ENCODE measurements at places on chromosomes 1 and 21.
A peak's percentile ranks its signal among the peaks of the same experiment; 100 is the strongest.

- no peak for DNase-seq
These were observed 1103.3 kb upstream of the B3GALT2 start for GRCh38 chr1:194289569-194290266.

DNA sequence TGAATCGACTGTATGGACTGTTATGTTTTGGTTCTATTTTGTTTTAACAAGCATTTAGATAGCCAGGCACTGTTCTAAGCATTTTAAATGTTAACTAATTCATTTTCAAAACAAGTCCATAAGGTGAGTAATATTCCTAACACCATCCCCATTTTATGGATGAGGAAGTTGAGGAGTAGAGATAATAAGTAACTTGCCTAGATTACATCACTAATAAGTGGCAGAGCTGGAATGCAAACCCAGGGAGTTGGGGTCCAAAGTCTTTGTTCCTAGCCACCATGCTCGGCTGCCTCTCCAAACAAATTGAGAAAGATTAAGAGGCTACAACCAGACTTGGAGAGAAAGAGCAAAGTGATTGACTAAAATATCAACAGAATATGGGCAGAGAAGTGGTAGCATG is 12.6 kb upstream of the LEPR start:
- no peak for DNase-seq

- DNase-seq = no peak
These were observed 20.0 kb downstream of the GLRX2 start for GRCh38 chr1:193085263-193085662.

- DNase-seq = no peak
These were observed 1.9 kb downstream of the MTFR1L start for GRCh38 chr1:25821630-25822091.

GRCh38 chr1:152486400-152487006 is 24.1 kb upstream of the LCE5A start:
- no peak for DNase-seq

DNA sequence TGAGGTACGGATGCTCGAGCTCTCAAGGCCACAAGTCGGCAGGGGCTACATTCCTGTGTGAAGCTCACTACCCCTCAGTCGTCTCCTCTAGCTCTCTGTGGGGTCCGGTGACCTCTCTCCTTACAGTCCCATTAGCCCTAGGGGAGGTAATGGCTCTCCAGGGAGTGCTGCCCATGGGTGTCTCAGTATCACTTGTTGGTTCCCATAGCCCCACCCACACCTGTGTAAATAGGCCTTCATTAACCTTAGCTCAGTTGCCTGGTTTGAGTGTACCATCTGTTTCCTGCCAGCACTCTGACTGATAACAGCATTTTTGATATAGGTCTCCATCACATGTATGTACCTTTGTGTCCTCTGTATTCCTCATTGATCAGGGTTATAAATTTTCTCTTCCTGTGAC is 133.2 kb upstream of the KCNJ15 start:
- DNase-seq = no peak

DNA sequence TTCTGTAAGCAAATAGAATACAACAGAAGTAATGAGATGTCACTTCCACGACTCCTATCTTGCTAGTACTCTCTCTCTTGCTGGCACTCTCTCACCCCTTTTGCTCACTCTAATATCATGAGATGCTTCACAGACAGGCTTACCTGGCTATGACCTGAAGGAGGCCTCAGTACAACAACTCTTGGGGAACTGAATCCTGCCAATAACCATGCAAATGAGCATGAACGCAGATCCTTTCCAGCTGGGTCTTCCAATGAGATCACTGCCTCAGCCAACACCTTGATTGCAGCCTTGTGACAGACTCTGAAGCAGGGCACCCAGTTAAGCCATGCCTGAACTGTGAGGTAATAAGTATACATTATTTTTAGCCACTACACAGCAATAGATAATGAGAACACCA is 53.1 kb upstream of the ADAR start:
- no peak for DNase-seq

DNA sequence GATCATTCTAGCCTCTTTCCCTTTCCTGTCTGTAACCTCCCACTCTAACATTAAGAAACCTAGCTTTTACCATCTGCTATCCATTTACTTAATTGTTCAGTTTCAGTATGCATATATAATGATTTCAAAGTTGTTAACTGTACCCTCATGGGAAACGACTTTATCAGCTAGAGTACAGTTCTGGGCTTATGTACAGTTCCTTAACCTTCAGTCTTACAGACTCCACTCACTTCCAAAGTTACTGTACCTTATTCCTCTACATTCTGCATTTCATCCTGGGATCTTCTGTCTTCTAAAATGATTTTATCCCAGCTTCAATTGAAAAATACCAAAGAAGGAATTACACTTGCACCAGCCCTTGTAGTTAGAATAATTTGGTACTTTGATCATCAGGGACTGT is 108.7 kb upstream of the KCNE2 start:
- DNase-seq = no peak

DNA sequence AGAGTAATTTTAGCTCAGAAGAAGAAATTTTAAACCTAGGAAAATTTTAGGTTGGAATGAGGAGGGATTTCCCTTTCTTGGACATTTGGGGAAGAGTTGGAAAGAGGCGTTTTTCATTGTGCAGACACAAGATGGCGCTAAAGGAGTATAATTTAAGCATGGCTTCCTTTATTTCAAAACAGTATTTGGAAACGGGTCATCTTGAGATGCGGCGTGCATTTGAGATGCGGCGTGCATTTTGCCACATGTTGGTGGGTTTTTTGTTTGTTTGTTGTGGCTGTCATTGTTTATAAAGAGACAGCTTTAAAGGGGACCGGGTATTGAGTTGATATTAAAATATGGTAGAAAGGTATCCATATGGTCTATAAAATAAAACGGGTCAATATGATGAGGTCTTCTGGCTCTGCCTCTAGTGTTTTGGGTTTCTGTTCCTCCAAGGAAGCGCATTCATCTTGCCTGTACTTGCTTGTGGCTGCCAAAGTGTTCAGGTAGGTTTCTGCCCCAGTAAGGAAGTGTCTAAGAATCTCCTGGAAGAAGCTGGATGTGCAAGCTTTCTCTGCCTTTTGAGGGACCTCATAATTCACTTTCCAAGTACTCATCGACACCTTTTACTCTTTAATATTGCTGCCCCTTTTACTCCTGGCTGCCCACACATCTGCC is 210.3 kb downstream of the SLC35F3 start:
- peak; percentile 61 for DNase-seq

GRCh38 chr1:37948841-37949240 is 2.0 kb upstream of the INPP5B start:
- DNase-seq = no peak
